Activated CD8-positive, alpha-beta memory T cell treated with anti-CD3 and anti-CD28 coated beads, Interleukin-2, amount 50 U/mL, for 4 hours (primary cell): ENCODE measurements at places on chromosomes 1 and 21.

DNA sequence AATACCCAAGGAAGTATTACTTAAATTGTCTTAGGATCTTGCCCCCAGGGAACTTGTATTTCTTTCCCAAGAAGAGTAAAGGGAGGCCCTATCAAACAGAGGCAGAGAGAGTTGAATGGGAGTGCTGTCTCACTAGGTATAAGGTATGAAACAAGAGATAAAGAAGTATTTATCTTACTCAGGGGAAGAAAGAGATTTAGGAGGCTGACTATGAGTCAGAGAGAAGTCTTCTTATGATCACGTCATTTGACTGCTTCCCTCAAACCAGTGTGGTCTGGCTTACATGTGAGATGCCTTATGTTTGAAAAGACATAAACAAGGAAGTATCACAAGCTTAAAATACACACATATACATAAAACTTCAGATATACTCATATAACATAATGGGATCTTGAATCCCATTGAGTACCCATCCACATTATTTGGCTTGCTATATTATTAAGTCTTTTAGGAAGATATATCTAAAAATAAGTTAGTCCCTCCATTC, 29.6 kb downstream of the DUSP10 start:
- DNase-seq: no peak

- DNase-seq: no peak
These were observed 14.1 kb upstream of the LMNA start for GRCh38 chr1:156100205-156100995.

DNA sequence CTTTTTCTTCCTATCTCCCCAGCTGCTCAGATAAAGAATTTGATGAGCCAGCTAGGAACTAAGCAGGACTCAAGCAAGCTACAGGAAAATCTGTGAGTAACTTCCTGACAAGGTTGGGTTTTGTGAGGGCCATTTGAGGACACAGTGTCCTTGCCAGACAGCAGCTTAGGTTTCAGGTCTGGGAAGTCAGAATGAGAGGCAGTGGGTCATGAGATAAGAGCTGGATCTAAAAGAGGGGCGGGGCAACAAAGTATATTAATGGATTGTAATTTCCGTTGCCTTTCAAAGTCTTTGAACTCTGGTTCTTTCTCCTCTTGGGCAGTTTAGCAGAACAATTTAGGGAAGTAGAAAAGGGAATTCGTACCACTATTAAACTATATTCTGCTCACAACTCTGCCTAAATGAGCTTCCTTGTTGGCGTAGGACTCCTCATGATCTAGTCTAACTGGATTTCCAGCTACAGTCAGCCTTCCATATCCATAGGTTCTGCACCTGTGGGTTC, 16.6 kb downstream of the STX12 start:
- DNase-seq: no peak

- no peak for DNase-seq
These were observed 350.1 kb upstream of the GREM2 start for GRCh38 chr1:240962086-240962485.

DNA sequence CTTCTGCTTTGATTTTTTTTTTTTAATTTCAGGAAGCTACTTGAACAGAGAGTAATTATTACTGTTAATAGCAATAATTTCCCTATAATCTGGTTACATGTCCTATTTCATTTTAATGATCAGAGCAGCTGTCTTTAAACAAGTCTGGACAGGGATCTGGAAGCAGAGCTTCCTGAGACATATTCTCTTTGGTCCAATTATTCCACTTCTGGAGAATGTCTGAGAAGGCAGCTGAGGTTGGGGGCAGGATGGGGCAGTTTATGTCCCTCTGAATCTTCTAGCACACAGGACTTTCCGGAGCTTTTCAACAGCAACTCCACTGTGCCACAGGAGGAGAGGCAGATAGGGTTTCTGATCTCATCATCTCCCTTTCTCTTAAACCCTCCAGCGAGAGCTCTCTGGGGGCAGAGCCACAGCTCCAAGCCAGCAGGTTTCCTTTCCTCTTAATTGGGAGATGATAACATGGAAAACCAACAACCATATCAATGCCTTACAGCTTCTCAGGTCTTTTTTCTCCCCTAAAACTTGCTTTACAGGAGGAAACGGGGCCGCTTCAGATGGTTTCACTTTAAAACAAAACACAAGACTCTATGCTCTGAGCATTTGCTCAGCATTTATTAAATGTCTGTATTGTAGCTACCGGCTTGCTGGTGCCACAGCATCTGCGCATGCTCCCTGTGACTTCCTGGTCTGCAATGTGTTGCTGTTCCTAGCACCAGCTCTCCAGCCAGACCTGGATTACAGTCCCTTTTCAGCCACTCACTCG, 425.7 kb upstream of the USP24 start:
- DNase-seq: peak; percentile 16

DNA sequence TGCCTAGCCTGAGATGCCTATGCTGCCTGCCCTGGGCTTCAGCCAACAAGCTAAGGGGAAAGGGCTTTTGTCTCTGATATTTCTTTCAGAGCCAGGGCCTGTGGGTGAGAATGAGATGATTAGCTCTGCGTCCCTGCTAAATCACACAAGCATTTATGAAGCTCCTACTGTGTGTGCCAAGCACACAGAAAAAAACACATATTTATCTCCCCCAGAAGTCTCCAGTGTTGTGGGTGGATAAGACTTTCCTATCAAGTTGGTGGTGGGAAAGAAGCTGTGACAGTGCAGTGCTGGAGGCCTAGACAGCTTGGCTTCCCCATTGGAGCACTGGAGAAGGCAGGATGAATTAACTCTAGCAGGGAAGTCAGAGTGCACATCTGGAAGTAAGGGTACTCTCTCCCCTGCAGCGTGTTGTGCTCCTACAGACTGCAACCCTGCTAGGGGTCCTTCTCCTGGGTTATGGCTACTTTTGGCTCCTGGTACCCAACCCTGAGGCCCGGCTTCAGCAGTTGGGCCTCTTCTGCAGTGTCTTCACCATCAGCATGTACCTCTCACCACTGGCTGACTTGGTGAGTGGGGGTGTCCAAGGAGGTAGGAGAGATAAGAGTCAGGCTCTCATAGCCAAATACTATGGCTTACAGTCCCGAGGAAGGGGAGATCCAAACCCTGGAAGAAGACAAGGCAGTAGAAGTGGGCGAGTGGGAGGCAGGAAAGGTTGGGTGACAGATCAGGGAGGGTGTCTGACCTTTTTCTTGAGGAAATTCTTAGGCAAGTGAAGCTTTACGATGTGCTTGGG, 1.7 kb downstream of the SLC50A1 start:
- no peak for DNase-seq

GRCh38 chr1:206941766-206942418, 4.4 kb downstream of the PIGR start:
- no peak for DNase-seq

DNA sequence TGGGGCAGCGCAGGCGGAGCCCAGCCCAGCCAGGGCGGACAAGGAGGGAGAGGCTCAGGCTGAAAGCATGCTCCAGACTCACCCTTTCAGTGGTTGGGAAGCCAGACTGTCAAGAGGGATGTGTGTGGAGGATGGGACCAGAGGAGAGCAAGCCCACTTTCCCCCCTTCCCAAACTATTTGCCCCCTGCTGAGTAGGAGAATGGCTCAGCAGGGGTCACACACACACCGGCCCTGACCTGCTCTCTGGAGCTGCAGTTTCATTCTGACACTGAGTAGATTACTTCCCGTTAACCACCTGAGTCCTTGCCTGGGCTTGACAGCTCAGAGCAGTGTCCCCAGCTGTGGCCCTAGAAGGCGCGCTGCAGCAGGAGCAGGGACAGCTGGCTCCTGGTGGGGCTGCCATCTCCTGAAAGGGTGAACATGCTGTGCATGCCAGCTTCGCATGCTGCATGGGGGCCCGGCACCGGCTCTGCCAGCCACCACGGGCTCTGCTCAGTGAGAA, 51.6 kb upstream of the CNTN2 start:
- DNase-seq: no peak

DNA sequence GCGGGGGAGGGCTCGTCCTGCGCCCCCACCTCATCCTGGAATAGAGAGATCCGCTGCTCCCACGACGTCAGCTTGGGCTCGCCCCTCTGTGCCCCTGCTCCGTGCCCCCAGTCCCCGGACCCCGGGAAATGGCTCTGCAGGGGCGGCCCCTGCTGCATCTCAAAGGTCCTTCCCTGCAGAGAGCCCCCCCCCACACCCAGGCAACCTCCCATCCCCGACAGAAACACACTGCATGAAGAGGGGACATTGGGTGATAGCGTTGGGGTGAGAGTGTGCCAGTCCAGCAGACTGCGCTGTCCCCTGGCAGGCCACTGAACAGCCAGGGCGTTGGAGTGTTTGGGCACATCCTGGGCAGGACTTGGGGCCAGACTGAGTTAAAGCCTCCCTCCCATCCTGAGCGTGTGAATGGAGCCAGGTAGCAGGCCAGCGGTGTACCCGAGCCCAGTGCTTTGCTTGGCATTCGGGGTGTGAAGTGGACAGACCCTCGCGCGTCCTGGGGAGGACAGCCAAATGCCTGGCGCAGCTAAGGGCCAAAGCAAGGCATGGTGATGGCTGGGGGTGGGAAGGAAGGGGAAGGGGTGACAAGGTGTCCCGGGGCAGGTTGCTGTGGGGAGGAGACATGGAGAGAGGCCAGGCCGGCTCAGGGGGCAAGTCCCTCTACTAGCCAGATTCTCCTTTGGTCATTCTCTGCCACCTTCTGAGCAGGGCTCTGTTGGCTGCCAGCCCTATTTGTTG, 633 bp upstream of the ETNK2 start:
- no peak for DNase-seq

DNA sequence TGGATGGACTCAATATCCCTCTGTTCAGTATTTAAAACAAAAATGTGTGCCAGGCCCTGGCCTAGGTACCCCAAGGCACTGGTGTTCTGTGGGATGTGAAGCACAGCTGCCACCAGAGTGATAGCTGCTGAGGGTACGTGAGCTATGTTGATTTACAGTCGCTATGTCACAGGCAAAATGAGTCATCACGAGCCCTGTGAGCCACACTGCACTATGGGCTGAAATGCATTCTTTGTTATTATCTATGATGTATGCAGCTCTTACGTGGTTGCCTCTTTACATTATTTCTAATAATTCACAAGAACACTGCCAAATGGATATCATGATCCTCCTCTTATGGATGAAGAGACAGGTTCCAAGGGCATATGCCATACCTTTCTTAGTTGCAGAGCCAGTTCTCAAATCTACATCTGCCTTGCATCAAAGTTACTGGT, 2.1 kb downstream of the TEX38 start:
- no peak for DNase-seq

- no peak for DNase-seq
These were observed 354.1 kb upstream of the C1orf87 start for GRCh38 chr1:60427701-60428100.

GRCh38 chr1:228066416-228066815, 16.1 kb upstream of the ARF1 start:
- DNase-seq: no peak

DNA sequence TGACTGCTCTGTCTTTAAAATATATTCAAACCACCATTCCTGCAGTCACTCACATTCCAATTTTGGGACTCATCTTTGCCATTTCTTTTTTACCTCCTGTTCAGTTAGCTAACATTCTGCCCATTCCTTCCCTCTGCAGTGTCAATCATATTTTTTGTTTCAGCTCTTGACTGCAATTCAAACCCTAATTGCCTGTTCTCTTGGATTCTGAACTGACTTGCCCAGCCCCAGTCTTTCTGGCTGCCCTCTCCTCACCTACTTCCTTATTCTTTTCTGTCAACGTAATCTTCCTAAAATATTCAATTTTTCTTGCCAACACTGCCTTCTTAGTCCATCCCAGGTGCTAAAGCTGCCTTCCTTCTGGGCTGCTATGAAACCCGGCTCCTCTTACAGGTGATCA, 6.1 kb downstream of the PRDM2 start:
- DNase-seq: no peak

GRCh38 chr1:37998913-37999429, 6.3 kb downstream of the FHL3 start:
- DNase-seq: no peak

DNA sequence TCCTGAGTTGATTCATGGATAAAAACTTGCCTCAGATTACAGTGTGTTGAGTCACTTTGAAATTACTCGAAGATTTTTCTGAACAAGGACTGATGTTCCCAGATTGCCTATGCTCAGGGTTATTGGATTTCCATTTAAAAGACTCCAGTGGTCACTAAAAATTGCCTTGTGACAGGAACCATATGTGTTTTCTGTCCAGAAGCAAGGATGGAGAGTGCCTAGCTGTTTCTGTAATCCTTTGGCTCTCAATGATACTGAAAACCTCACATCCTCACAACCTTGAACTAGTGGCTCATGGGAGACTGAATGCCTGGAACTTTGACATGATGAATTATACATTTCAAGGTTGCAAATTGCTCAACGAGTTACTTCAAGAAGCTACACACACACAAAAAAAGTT, 1271.8 kb downstream of the BRINP3 start:
- DNase-seq: no peak

DNA sequence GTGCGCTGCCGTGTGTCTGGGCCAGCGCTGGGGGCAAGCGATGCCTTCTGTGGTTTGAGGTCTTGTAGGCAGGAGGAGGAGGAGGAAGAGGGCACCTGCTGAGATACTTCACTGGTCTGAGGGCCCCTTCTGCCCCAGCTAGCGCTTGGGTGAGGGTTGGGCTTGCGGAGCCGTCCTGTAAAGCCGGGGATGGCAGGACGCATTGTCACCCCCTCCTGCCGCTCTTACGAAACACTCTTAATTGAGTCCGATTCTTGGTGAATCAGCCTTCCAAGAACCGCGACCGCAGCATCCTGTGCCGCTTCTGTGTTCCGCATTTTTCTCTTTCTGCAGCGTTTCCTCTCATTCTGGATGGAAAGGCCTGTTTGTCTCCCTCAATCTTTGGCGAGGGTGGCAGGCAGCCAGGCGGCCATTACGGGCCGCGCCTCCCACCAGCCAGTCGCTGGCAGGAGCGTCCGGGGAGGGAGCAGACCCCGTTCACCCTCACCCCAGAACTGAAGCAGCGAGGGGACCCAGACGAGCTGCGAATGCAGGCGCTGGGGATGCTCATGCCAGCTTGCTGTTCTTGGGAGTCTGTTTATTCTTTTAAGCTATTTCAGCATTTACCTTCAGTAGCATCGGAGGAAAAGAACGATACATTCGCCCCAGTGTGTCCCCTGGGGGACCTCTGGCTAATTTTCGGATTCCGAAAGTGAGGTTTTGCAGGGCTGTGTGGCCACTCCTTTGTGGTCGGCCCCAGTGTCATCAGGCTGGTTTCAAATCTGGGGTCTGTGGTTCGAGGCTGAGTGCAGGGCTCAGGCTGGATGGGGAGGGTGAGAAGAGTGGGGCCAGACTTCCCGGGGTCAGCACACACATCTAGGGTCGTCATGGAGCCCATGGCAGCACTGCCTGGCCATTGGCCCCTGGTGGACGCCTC, 62.7 kb downstream of the SKI start:
- peak; percentile 80 for DNase-seq

DNA sequence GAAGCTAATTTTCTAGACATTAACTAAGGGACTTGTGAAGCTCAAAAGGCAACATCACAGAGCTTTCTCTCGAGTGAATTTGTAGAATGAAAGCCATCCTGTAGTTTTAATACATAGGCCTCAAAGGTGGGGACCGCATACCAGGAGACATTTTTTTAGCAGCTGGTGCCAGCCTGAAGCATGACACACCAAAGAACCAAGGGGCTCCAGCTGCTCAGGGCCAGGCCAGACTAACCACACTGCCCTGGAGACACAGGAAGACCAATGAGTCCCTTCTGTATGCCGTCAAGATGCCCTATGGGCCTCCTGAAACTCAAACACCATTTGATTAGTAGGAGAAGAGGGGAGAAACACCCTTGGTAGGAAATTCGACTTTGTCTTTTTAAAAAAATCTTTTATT, 113.9 kb upstream of the CACNA1E start:
- no peak for DNase-seq

GRCh38 chr1:34863501-34863900, 4.0 kb upstream of the SMIM12 start:
- no peak for DNase-seq

- DNase-seq: no peak
These were observed 5.9 kb downstream of the LRP8 start for GRCh38 chr1:53321776-53322602.

GRCh38 chr1:4531842-4532241, 122.6 kb upstream of the AJAP1 start:
- no peak for DNase-seq
